Heart right ventricle (tissue), 16 donors: ENCODE measurements at places on chromosomes 12 and 14. TPM values are rescaled to one million over a fixed set of nuclear protein-coding genes. Genes with fewer than 3 reads are reported as not detected.
A peak's percentile ranks its signal among the peaks of the same experiment; 100 is the strongest.

NPAS3 gene
- total RNA-seq, result 0.61 TPM

TSPAN19 gene
- 0.82 TPM for total RNA-seq

YLPM1 gene
- total RNA-seq, result 30.5 TPM

PLD4 gene
- 0.32 TPM for total RNA-seq

FSCB gene
- not detected for total RNA-seq

PRDM4 gene
- total RNA-seq, result 12.2 TPM

BTBD6 gene
- total RNA-seq, result 41.2 TPM

KERA gene
- total RNA-seq, result not detected

ESPL1 gene
- total RNA-seq, result 0.25 TPM

KRT71 gene
- total RNA-seq, result not detected

- DNase-seq, result no peak
Measured at GRCh38 chr14:90781876-90782275, 34.4 kb downstream of the TTC7B start.

- DNase-seq, result no peak
Measured at GRCh38 chr14:95601650-95602049, 66.8 kb downstream of the GLRX5 start.

DNA sequence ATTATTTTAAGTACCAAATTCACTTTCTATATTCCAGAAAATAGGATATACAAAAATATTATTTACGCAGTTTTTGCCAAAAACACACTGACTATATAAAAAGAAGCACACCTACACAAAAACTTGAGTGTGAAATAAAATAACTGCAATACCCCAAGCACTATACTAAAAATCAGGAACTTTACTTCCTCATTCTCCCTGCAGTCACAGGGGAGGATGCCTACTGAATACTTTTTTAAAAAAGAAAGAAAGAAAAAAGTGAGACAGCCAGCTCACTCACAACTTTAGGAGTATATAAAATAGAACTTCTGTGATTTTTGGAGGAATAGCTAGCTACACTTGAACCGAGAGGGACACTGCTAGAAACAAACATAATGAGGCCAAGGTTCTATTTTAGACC is 12.2 kb downstream of the RPS6KA5 start:
- DNase-seq, result no peak

DNA sequence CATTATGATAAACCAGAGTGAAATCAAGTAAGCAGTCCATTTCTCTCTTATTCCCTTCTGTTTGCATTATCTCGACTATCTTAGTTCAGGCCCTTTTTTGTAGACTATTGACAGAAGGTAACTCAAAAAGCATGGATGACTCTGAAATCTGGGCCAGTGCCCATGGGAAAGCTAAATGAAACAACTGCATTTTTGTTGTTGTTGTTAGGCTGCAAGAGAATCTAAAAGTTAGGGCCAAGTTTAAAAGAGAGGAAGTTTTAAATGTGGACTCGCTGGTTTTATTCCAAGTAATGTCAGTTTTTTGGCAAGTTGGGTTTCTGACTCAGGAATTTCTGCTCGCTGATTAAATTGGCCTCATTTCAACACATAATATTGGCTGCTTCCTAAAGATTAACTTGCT is 201.1 kb downstream of the PIK3C2G start:
- DNase-seq, result no peak

DNA sequence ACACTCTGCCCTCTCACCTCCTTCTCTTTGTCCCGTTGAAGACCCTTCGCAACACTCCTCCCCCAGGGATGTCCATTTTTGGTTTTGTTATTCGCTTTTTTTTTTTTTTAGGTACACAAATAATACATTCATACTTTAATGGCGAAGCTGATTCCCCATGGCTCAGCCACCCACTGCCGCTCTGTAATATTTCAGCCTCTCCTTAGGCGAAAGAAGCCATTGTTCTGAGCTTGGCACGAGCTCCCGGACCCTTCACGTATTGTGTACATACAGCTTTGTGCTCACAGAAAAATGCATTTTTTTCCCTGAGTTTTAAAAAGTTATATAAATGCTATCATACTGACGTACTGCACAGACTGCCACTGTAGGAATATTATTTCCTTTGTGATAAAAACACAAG is 115.0 kb downstream of the TMEM132C start:
- no peak for DNase-seq

DNA sequence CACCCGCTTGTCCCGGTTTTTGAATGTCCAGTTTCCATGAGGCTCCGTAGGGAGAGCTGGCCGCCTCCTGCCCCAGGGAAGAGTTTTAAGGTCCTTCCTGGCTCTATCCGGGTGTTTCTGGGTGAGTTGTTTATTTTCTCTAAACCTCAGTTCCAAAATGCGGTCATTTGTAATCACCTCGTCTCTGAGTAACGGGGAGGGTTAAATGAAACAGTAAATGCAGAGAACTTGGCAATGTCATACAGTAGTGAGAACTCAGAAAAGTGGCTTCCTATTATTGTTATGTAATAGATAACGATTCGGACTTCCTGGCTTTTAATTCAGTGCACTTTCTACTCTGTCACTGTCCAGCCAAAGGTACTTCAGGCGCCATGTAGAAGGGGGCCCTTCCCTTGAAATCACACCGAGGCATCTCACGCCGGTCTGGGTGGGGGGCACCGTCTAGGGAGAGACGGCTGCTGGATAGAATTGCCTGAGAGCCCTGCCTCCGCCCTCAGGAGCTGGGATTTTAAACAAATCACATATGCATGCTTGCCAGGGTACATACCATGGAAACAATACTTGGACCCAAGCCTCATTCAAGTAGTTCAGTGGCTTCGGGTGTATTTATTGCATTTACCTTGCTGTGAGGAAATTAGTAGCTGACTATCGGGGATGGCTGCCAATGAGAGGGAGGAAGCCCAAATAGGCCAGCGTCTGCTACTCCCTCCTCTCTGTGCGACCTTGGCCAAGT is 26.4 kb downstream of the NOS1 start:
- DNase-seq, result no peak

DNA sequence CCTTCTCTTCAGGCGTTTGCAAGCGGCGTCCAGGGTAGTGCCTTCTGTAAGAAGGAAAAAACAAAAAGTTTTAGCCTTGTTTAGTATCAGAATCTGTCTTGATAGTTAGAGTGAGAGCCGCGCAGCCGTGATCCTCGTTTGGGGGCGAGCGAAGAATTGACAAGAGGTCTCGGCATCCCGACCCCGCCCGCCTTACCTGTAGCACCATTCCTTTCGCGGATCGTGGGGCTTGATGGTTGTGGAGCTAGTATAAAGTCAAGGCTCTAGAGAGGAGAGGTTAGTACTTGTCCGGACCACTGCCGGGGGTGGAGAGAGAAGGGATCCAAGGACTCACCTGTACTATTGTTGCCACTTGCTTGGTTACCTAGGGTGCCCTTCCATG is 494 bp downstream of the TMTC3 start:
- DNase-seq, result peak; percentile 14

DNA sequence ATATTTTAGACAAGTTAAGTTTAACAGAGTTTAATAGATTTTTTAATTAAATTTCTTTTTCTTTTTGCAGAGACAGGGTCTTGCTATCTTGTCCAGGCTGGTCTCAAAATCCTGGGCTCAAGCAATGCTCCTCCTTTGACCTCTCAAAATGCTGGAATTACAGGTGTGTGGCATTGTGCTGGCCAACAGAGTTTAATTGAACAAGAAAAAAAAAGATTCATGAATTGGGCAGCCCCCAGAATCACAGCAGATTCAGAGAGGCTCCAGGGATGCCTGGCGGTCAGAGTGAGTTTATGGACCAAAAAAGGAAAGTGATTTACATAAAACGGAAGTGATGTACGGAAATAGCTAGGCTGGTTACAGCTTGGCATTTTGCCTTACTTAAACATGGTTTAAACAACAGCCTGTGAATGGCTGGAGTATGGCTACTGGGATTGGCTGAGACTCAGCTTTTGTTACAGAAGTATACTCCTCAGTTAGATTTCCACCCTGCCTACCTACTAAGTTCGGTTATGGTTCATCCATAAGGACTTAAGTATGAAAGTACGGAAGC is 14.5 kb upstream of the TESPA1 start:
- no peak for DNase-seq

GRCh38 chr12:70045036-70045435 is 198.2 kb upstream of the CNOT2 start:
- peak; percentile 29 for DNase-seq

GRCh38 chr14:67477926-67478799 is 10.4 kb downstream of the TMEM229B start:
- no peak for DNase-seq

DNA sequence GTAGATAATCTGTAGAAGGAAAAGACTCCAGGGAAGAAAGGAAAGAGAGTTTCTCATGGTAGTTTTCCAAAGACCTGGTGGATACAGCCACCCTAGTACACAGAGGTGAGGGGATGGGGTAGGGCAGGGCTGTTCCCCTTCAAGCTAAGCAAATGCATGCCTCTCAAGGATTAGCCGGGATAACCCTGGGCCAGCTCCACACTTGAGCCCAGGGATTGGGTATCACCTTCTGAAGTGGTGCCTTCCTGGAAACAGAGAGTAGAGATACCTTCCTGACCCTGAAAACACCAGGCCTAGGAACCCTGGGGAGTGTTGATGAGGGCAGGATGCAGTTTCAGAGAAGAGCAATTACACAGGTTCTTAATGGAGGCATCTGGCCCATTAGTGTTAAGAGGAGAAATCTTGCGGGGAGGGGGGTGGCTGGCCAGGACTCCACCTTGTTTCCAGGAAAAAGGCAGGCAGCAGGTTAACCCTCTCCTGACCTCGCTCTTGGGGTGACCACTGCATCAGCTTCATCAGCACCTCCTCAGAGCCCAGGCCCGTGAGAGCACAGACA is 106.9 kb upstream of the TMEM233 start:
- no peak for DNase-seq

DNA sequence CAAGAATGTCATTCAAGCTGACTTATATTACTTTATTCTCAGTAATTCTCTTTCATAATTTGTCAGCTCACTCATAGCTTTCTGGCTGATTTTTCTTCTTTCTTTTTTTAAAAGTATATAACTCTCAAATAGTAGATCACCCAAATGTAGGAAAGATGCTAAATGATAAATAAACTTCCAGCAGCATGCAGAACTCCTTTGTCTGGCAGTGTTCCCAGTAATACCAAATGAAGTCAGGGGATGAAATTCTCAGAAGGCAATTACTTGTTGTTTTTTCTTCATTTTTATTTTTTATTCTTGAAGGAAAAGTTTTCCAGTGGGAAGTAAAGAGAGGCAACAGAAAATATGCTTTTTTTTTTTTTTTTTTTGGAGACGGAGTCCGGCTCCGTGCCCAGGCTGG is 133.3 kb upstream of the SLCO1C1 start:
- DNase-seq, result no peak

GRCh38 chr14:94129758-94130414 is 482 bp upstream of the IFI27L2 start:
- DNase-seq, result peak; percentile 67

DNA sequence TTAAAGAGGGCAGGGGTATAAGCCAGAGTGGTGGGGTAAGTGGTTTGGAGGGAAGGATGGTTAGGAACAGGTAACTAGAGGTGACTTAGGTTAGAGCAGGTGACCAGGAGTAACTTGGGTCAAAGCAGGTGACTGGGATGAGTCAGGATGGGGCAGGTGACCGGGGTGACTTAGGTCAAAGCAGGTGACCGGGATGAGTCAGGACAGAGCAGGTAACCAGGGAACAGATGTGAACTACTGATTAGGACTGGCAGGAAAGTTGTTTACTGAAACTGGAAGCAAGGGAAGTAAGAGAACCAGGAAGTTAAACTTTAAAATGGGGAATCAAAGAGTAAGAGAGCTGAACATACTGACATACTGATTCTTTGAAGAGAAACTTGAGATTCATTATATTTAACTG is 57.4 kb downstream of the FSCB start:
- DNase-seq, result no peak

GRCh38 chr12:130422676-130423075 is 85.0 kb downstream of the PIWIL1 start:
- DNase-seq, result no peak

DNA sequence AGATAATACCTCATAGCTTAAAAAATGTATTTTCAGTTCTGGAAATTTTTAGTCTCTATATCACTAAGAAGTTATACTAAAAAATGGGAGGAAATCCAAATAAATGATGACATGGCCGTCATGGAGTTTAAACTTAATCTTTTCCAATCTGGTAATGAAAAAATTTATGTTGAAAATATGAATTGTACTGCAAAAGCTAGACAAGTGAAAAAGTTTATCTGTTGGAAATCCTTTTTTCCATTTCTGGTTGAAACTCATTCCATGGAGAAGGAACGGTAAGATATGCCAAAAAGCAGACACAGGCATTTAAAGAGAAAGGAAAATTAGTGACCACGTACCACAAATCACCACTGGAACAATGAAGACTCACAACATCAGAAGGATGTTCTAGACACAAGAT is 314.2 kb upstream of the PRICKLE1 start:
- no peak for DNase-seq

GRCh38 chr12:90262251-90262650 is 553.6 kb upstream of the ATP2B1 start:
- no peak for DNase-seq

DNA sequence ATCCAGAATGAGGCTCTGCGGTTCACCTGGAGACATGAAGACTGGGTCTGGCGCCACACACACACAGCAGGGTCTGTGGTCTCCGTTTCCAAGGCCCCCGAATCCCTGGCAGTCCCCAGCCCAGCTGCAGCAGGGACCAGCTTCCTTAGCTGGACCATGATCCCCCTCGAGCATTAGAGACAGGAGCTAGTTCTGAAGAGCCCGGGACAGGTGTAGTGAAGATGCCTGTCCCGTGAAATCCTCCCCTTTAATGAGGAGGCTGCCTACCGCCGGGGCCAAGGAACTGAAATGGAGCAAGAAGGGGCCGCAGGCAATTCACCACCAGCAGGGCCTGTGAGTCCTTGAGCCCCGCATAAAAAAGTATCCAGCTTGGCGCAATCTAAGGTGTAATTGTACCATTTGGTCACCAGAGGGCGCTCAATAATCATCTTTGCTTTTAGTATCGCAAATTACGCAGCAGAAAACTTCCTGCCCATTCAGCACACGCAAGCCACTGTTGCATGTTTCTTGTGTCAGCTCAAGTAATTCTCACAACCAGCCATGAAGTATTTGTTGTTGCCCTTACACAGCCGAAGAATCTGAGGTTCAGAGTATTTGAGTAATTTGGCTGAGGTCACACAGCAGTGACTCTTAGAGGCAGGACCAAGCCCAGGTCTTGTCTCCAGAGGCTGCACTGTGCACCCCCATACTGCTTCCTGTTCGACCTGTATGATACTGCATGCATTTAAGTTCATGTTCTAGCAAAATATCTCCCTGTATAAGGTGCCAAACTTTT is 54.3 kb upstream of the PPP2R5C start:
- peak; percentile 79 for DNase-seq

DNA sequence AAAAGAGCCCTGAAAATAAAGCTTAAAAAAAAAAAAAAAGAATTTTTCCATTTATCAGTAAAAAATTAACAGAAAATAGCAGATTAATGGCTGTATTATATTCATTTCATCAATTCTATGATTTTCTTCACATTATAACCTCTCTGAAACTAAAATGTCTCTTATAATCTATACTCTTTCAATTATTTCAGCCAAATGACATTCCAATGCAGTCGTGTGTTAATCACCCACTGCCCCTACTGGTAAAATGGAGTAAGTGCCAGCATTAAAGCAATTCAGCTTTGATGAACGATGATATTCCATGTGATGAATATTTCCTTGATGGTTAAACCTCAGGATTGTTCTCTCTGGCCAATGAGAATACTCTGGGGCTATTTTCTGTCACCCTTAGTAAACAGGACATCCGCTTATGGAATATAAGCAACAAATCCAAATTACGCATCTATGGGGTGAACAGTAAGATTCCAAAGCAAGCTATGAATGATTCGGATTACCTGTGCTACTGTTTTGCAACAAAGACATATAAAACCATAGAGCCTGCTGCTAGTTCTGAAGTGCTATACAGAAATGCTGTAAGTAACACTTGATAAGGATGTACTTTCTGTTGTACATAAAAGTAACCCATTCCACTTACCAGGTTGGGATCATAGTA is 20.3 kb upstream of the SYCP3 start:
- no peak for DNase-seq

GRCh38 chr14:67722293-67722692 is 20.6 kb downstream of the RDH12 start:
- DNase-seq, result peak; percentile 77
